Ascending aorta (tissue), 2 donors: ENCODE measurements at places on chromosomes 12 and 14.

- DNase-seq = no peak
These were observed 37.7 kb upstream of the RTRAF start for GRCh38 chr14:51951656-51952055.

- DNase-seq = no peak
These were observed 59.1 kb upstream of the PCED1B start for GRCh38 chr12:47020211-47020821.

DNA sequence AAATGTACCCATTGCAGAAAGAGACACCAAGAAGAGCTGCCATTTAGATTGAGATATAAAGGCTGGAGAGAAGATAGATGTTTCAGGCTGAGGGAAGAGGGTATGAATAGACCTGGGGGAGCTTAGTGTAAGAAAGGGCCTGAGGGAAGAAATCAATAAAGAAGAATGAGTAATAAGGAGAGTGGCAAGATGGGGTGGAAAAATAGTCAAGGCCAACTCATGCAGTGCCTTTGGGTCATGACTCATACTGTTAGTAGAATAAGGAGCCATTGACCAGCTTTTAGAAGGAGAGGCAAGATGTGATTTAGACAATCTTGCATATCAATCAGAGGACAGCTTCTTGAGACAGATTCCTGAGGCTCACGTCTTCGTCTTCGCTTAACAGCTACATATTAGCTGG lies 287.5 kb downstream of the DUSP6 start:
- DNase-seq = no peak

DNA sequence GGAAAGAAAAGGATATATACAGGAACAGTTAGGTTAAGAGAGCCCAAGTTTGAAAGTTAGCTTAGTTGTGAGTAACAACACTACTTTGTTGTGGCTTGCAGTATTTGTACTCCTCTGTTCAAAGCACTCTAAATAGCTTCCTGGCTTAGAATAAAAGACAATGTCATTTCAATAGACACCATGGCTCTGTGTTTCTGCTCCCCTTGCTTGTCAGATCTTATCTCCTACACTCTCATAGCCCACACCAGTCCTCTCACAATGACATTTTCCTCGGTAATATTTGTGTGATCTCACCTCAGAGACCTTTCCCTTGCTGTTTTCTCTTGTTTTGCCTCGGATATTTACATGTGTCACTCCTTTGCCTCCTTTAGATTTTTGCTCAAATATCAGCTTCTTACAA lies 418.4 kb downstream of the MDGA2 start:
- DNase-seq = no peak

GRCh38 chr14:27236601-27237000 lies 638.8 kb upstream of the NOVA1 start:
- no peak for DNase-seq

DNA sequence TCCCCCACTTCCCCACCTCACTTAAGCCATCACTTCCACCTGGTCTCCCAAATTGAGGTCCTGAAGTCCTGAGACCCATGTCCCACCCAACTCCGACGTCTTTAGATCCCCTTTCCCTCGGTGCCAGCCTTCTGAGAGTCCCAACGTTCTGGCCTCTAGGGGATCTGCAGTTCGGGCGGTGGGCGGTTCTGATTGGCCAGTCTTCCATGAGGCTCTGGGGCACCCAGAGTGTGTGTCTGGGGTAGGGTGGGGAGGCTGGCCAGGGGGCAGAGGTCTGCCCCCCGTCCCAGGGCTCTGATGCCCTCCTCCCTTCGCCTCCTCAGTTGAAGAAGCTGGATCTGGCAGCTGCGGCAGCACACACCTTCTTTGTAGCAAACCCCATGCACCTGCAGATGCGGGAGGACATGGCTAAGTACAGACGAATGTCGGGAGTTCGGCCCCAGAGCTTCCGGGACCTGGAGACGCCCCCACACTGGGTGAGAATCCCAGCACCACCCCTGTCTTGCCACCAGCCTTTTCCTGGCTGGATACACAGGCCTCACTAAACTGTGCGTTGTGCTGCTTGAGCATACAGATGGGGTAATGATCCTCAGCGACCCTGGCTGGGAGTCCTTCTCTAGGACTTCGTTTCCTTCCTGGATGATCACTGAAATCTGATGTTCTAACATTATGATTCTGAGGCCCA lies 1.5 kb downstream of the P3H3 start:
- DNase-seq = no peak

DNA sequence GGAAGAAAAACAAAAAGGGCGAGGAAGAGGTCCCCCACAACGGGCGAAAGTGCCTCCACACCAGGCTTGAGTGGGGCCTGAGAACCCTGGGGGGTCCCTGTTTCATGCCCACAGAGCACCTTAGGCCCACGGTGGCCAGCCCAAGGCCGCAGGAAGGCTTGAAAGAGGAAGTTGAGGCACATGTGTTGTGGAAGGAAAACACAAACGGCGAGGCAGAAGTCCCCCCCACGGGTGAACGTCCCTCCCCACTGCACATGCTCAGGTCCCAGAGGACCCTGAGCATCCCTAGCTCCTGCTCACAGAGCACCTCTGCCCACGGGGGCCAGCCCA lies 371.5 kb downstream of the ALG10 start:
- peak; percentile 5 for DNase-seq

DNA sequence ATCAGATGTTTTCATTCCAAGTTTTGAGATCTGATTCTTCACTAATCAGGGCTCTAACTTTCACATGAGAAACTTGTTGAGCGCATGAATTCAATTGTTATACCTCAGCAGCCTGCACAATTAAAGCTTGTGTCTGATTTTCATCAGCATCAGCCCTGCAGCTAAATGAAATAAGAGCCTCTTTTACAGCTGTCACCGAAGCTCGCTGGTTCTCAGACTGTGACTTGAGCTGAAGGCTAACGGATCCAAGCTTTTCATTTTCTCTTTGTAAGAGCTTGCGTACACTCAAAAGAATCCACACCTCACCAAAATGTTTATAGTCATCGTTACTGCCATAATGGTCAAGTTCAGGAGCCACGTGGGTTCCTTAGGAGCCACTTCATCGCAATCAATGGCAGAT lies 65.5 kb upstream of the BEGAIN start:
- no peak for DNase-seq

DNA sequence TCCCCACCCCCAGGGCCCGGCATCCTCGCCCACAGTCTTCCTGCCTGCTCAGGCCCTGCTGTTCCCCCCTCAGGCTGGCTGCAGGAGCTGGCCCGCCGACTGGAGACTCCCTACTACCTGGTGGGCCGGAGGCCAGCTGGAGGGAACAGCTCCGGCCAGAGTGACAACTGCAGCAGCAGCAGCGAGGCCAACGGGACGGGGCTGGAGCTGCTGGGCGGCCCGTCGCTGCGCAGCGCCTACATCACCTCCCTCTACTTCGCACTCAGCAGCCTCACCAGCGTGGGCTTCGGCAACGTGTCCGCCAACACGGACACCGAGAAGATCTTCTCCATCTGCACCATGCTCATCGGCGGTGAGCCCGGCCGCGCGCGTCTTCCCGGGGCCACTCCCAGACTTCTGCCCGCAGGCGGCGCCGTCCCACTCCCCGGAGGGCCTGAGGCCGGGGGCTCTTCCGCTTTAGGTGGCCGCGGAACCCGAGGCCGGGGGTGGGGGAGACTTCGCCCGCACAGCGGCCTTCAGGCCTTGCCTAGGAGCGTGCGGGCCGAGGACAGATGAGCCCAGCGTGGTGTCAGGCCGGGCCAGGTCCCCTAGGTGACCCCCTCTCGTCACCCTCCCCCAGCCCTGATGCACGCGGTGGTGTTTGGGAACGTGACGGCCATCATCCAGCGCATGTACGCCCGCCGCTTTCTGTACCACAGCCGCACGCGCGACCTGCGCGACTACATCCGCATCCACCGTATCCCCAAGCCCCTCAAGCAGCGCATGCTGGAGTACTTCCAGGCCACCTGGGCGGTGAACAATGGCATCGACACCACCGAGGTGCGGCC lies 10.2 kb downstream of the KCNH3 start:
- no peak for DNase-seq

DNA sequence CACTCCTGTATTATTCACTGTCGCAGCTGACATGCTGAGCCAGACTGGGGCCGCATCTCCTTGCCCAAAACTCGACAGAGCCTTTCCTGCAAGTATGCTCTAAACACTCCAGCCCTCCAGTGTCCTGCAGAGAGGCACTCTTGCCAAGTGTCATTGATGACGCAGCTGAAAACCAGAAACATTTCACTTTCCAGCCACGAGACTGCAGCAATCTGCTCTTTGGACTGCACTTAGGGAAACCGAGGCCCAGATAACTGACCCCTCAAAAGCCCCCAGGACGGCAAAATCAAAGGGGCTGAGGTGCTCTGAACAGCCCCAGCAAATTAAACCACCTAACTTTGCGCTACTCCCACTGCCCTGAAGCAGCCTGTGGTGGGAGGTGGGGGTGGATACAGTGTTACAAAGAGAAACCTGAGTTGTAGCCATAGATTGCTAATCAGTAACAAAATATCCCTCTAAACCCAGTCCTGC lies 2.6 kb downstream of the CCDC85C start:
- DNase-seq = no peak

- no peak for DNase-seq
These were observed 122.8 kb downstream of the RASSF9 start for GRCh38 chr12:85713373-85713772.

GRCh38 chr12:5305886-5306545 lies 125.9 kb upstream of the NTF3 start:
- no peak for DNase-seq

GRCh38 chr12:109110988-109111495 lies 5.3 kb upstream of the ACACB start:
- DNase-seq = peak; percentile 93

GRCh38 chr12:26971963-26972362 lies 33.7 kb downstream of the FGFR1OP2 start:
- DNase-seq = no peak
